ENCODE measurements at places on chromosomes 2 and 18.

DNA sequence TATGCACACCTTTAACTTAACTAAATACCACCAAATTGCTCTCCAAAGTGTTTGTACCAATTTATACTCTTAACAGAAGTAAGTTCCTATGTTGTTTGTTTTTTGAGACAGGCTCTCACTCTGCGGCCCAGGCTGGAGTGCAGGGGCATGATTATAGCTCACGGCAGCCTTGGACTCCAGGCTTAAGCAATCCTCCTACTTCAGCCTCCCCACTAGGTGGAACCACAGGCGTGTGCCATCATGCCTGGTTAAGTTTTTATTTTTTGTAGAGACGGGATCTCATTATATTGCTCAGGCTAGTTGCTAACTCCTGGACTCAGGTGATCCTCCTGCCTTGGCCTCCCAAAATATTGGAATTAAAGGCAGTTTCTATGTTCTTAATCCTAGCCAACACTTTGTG lies 13.1 kb upstream of the NAB1 start:
- DNase-seq, result no peak

- no peak for DNase-seq
Measured at GRCh38 chr18:62881509-62882016, 166.2 kb downstream of the PHLPP1 start.

DNA sequence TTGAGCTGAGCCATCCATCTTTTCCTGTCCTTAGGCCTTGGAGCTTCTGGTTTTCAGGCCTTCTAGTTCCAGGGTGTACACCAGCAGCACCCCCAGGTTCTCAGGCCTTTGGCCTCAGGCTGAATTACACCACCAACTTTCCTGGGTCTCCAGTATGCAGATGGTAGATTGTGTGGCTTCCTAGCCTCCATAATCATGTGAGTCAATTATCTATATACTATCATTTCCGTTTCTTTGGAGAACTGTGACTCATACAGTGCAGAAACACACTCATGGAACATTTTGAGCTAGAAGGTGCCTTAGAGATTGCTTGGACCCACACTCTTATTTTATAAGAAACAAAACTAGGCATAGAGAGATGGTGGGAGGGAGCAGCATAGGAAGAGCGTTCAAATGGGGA lies 167.4 kb downstream of the NCK2 start:
- DNase-seq, result no peak

- DNase-seq, result no peak
Measured at GRCh38 chr2:122636097-122636496, 880.6 kb downstream of the TSN start.

GRCh38 chr2:48440103-48440390 lies 89.9 kb upstream of the STON1 start:
- DNase-seq, result no peak

GRCh38 chr18:33716061-33716683 lies 138.2 kb downstream of the ASXL3 start:
- DNase-seq, result no peak

DNA sequence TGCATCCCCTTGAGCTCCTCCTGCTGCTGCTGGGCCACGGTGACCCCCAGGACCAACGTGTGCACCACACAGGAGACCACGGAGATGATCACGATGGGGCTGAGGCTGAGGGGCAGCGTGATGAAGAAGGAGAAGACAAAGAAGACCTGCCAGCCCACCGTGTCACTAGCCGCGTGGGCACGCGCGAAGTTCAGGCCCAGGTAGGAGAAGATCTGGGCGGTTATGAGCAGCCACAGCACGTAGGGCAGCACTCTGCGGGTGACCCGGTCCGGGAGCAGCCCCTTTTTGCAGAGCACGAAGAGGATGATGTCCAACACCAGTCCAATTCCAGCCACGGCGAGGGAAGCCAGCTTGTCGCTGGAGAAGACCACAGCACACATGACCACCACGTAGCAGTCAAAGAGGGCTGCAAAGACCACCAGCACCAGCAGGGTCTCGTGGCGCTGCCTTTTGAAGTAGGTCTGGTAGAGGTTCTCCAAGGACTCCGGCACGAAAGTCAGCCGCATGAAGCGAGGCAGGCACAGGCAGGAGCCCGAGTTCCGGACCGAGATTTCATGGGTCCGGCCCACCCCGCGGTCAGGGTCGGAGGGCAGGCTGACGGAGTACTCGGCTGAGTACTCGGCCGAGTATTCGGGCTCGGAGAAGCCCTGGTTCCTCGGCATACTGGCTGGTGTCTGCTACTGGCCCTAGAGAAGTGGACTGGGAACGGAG lies 1.6 kb downstream of the ADCY3 start:
- no peak for DNase-seq
